ENCODE measurements at places on chromosomes 13 and 19. TPM values are rescaled to one million over a fixed set of nuclear protein-coding genes. Genes with fewer than 3 reads are reported as not detected.
A peak's percentile ranks its signal among the peaks of the same experiment; 100 is the strongest.

GRCh38 chr13:108283110-108283509 is 13.6 kb downstream of the TNFSF13B start:
- H3K36me3 ChIP-seq, result no peaks in the 10 kb centered on the region
- H3K27ac ChIP-seq, result no peak overlapping the region
- no peaks in the 10 kb centered on the region for H3K27me3 ChIP-seq
- DNase-seq, result no peak
- no peak overlapping the region for H3K4me3 ChIP-seq

DNA sequence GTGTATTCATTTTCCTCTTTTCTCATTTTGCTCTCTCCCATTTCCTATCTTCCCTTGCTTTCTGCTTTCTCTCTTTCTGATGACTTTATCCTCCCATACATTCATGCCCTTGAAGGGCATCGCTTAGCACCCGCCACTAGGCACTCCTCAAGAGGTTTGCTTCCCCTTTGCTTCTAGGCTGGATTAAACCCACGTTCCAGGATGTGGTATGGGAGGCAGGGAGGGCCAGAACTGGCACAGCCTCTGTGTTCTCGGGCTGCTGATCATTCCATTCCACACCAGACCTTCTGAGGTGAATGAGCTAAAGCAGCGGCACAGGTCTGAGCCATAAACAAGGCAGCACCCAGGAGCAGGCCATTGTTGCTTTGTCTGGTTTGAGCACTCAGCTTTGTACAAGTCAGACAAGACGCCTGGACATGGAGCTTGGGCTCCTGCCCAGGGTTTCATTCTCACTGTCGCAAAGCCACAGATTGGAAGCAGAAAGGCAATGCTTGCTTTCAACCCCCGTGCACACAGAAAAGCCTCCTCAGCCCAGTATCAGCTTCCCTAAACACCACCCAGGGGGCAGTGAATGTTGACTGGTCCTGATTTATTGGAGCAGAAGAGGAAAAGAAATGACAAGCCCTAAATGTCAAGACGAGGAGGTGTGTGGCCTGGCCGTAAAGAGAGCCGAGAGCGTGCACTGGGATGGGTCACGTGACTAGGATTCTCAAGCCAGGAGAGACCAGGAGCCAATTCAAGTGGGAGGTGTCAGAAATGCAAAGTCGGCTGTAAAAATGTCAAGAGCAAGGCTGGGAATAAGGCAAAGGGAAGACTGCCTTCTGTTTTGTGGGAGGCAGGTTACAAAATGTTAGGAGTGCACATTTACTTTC is 218.0 kb upstream of the SERP2 start:
- peak overlapping the region; percentile 62 for H3K27ac ChIP-seq
- peak; percentile 91 for DNase-seq
- peaks cover 4% of the 10 kb centered on the region for H3K4me1 ChIP-seq
- no peaks in the 10 kb centered on the region for H3K27me3 ChIP-seq
- H3K36me3 ChIP-seq, result no peaks in the 10 kb centered on the region

- no peak overlapping the region for H3K4me3 ChIP-seq
- no peak for DNase-seq
- H3K27ac ChIP-seq, result no peak overlapping the region
- no peaks in the 10 kb centered on the region for H3K4me1 ChIP-seq
- no peaks in the 10 kb centered on the region for H3K36me3 ChIP-seq
Measured at GRCh38 chr19:17332677-17333581, 1.7 kb downstream of the ANO8 start.

- H3K4me1 ChIP-seq, result peaks cover 5% of the 10 kb centered on the region
- no peaks in the 10 kb centered on the region for H3K36me3 ChIP-seq
- no peak overlapping the region for H3K27ac ChIP-seq
- DNase-seq, result peak; percentile 39
- H3K27me3 ChIP-seq, result no peaks in the 10 kb centered on the region
Measured at GRCh38 chr19:46225558-46226004, 4.0 kb upstream of the IGFL1 start.

- no peaks in the 10 kb centered on the region for H3K27me3 ChIP-seq
- no peaks in the 10 kb centered on the region for H3K4me1 ChIP-seq
- no peak overlapping the region for H3K27ac ChIP-seq
- DNase-seq, result no peak
- H3K36me3 ChIP-seq, result peaks cover 8% of the 10 kb centered on the region
Measured at GRCh38 chr19:38924388-38924787, 6.2 kb downstream of the SARS2 start.

Gene FCER2
- total RNA-seq, result 0.43 TPM
